IPS DF 6.9 (cell line): ENCODE measurements at places on chromosomes 2 and 18.

GRCh38 chr2:135785032-135785431, 43.4 kb downstream of the UBXN4 start:
- DNase-seq: no peak

- no peak for DNase-seq
Measured at GRCh38 chr2:98149333-98149697, 62.3 kb downstream of the VWA3B start.

DNA sequence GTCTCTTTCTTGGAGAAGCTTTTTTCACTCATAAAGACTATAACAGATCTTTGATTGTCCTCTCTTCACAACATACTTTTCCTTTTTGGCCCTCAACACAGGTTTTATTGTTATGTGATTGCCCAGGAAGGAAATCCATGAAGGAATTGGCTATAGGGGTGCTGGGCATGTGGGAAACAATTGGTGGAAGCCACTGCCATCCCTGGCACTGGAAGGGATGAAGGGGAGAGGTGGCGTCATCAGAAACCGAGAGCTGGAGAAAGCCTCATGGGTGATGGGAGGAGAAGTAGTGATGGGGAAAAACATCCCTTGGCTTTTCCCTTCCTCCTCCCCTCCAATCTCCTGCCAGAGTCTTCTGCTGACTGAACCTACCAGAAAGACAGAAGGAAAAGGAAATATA, 106.2 kb downstream of the SPOPL start:
- DNase-seq: no peak

- no peak for DNase-seq
Measured at GRCh38 chr18:13374468-13375301, 156.1 kb downstream of the LDLRAD4 start.

DNA sequence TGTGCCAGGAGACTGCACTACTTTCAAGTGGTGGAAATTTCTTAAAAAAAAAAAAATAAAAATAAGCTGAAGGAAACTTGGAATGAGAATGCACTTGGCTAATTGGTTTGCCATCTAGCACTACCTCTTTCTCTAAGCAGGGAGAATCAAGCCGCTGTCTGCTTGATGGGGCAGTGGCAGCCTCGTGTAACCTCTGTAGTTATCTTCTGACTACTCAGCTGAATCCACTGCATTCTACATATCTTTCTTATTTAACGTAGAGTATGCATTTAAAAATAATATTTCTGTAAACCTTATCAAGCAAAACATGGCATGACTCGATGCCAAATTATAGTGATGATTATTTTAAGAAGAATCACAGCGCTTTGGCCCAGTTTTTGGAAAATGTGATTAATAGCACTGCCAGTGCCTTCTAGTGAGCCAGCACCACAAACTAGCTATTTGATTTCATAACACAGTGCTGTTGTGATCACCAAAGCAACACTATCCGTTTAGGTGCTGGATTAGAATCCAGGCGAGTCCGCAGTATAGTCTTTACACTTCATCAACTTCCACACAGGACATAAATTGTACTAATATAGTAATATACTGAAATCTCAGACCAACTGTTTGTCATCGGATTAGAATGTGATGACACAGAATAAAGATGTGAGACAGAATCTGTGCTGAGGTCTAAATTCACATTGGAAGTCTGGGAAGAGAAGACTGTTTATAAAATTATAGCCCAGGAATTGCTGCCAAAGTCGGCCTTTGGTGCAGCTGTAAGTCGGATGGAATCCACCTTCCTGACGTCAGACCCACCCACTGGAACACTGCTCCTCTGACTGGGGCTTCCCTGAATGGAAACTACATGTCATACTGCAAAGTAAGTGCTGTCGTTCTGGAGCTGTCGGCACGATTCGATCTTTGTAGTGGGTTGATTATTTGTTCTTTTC, 136.5 kb upstream of the ETAA1 start:
- DNase-seq: no peak

DNA sequence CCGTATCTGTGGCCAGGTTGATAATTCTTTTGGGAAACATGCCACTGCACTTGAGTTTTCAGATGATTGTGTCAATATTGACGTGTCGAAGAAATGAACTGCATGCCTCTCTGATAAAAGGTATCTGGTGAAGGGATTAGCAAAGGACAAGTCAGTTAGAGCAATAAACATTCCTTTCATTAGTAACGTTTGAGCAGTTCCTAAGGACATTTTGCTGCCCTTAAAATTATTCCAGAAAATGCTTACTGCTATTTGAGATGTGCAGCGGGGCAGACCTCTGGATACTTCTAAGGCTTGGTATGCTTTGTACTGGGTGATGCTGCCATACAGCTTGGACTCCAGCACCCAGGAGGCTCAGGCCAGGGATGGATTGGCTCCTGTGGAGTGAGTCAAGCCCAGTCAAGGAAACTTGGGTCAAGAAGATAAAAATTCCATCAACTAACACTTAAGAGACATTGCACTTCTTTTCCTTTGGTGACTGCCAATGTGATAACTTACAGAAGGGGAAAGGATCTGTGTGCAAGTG, 166.7 kb downstream of the FHOD3 start:
- DNase-seq: no peak

GRCh38 chr2:195663007-195663406, 6.0 kb downstream of the SLC39A10 start:
- DNase-seq: no peak

- no peak for DNase-seq
Measured at GRCh38 chr2:161975062-161975812, 98.8 kb downstream of the DPP4 start.

DNA sequence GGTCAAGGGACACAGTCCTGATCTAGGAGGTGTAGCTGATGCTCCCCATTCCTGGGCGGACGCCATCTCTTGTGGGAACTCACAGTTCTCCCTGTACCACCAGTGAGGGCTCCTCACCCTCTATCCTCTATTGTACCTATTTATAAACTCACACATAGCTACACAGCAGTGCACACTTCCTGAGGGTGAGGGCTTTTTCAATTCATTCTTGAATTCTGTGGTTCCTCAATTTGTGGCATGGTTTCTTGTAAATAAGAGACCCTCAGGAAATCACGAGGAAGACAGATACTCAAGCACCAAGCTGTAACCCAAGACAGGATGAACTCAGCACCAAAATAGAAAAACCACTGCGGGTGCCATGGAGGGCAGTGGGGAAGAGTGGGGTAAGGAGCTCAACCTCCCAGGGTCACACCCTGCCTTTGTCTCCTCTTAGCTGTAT, 245.9 kb upstream of the PXDN start:
- no peak for DNase-seq

DNA sequence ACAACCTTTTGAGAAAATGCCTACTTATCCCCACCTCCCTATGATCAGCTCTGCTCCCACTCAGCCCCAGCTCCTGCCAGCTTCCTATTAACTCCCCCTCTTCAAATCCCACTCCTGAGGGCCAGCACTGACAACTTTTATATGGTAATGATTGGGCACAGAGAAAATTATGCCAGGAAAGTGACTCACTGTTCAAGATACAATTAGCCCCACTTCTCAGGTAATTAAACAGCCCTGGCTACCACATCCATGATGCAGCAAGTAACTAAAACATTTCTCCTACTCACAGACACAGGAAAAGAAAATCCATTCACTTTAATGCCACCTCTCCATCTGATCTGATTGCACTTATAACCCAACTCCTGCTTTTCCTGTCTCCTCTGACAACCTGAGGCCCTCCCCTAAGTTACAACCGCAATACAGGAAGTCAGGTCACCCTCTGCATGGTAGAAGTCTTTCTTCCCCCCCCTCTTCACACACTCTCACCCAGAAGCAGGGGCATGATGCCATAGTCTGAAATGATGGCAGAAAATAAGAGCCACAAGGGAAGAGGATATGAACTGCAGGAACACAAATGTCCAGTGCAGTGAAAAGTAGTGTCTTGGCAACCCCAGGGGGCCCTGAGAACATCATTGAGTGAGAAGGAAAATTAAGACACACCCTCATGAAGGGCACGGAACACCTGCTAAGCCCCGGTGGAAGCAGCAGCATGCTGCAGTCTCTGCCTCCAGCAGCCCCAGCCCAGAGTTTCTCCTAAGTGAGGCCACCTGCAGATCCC, 54.4 kb downstream of the STK39 start:
- no peak for DNase-seq

- DNase-seq: no peak
Measured at GRCh38 chr2:137729305-137729704, 235.0 kb upstream of the HNMT start.

DNA sequence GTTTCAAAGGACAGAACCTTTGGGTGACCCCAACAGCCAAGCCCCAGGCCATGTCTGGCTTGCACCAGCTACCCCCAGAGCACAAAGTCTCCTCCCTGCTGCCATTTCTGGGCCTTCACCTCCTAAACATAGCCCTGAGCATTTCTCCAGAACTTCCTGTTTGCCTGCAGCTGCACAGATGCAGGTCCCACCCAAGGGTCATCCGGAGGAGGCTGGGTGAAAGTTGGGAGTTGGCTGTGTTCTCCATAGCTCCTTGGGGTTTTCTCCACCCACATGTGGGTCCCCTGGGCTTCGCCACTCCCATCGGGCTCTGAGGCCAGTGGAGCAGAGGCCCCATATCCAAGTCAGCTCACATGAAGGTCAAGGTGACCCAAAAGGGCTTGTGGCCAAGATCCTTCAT, 4.3 kb downstream of the TNP1 start:
- DNase-seq: no peak

GRCh38 chr2:224222291-224222690, 179.6 kb downstream of the FAM124B start:
- no peak for DNase-seq

GRCh38 chr2:35251156-35251555, 1104.4 kb upstream of the CRIM1 start:
- DNase-seq: no peak
